ENCODE measurements at places on chromosomes 12 and 14.

- DNase-seq = no peak
Measured at GRCh38 chr12:108462686-108463085, 52.4 kb upstream of the FICD start.

DNA sequence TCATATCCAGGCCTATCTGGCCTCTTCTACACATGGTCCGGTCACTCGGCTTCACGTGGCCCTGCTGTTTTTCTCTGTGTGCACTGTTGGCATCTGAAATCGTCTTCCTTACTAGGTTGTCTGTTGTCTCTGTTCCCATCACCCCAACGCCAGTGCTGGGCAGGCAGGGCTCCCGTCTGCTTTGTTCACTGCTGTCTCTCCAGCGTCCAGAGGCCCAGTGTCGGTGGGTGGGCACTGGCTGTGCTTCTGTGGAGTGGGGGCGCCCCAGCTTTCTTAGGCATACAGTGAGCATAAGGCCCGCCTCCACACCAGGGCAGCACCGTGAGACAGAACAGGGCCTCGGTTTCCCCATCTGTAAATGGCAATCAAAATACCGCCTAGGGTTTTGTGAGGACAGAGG, 153.1 kb downstream of the BCL11B start:
- no peak for DNase-seq

- DNase-seq = peak; percentile 9
Measured at GRCh38 chr14:87615822-87616679, 376.9 kb downstream of the GALC start.

- DNase-seq = no peak
Measured at GRCh38 chr12:81530352-81530751, 228.8 kb downstream of the PPFIA2 start.

- DNase-seq = no peak
Measured at GRCh38 chr14:55138091-55138490, 9.0 kb downstream of the LGALS3 start.

DNA sequence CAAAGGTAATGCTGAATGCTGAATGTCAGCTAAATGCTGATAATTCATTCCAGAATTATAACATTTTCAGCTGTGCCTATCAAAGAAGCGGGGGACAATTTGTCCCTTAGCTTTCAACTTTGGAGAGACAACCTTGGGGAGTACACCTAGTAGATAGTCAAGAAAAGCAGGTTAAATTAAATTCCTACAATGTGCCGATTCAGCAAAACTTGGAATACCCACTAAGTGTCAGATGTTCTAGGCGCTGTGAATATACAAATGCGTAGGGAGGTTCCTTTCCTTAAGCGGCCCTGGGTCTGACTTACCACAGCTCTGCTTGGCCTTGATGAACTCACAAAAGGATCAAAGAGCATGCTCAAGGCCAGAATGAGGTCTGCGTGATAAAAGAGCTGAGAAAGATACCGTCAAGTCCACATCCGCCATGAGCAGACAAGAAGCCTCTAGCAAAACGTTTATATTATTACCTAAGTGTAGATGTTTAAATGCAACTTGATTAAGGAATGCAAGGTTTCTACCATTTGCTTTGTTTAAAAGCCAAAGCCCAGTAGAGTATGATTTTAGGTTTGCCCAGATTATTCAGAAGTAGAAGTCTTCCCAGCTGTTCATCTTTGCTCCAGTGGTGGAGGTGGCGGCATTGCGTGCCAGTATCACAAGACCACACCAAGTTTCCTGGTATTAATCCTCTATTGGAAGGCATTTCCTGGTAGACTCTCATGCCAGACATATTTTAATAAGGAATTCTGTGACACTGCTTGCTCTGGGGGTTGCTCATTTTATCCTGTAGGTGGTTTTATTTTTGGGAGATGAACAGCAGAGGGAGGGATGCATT, 368.6 kb downstream of the DPF3 start:
- no peak for DNase-seq

DNA sequence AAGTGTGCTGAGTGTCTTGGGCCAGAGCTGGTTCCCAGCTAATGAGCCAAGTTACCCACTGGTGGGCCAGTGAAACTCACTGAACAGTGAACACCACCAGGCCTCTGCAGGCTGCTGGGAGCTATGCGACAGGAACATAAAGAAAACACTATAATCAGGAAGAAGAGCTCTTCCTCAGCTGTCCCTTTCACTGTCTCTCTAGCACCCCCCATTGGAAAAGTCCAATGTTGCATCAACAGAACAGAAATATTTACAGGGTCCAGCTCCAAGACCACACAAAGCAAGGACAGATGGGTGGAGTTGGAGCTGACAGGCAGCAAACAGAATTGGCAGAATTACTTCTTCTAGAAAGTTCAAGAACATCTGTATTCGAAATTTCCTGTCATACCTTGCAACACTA, 903.6 kb upstream of the TMEM132C start:
- no peak for DNase-seq

- no peak for DNase-seq
Measured at GRCh38 chr12:5177731-5178130, 134.1 kb downstream of the KCNA5 start.

- no peak for DNase-seq
Measured at GRCh38 chr12:69821456-69822159, 3.4 kb upstream of the MYRFL start.

GRCh38 chr12:105741786-105742566, 396.8 kb downstream of the NUAK1 start:
- no peak for DNase-seq

DNA sequence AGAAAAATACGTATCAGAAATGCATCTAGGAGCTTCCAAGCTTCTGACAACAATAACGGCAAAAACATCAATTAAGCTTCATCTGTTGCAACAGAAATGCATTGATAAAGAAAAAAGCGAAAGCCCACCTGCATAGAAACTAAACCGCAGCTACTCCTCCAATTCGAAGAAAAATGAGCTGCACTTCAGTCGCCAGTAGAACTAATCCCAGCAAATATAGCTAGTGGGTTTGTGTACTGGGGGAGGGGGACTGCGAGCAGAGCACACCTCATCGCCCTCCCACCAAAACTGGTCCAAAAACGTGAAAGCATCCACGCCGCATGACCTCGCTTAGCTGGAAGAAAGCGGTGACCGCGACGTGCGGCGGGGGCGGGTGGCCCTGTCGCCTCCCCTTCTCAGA, 1.2 kb downstream of the SLC35F4 start:
- DNase-seq = no peak

DNA sequence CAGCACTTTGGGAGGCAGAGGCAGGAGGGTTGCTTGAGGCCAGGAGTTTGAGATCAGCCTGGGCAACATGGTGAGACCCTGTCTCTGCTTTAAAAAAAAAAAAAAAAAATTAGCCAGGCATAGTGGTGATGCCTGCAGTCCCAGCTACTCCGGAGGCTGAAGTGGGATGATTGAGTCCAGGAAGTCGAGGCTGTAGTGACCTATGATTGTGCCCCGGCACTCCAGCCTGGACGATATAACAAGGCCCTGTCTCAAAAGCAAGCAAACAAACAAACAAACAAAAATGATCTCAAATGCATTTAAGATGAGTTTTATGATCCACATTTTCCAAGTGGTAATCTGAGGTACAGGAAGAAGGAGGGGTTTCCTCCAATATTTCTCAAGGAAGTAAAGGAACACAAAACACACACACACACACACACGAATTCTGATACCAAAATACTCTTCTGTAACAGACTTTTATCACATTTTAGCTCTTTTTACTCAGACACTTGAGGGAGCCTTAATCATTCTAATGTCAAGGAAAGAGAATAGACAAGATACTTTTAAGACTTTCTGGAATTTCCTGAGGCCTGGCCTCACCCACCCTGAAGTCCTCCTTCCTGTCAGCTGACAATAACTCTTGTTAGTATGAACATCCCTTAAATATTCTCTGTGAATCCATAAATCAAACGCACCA, 44.4 kb upstream of the CERS5 start:
- DNase-seq = no peak

DNA sequence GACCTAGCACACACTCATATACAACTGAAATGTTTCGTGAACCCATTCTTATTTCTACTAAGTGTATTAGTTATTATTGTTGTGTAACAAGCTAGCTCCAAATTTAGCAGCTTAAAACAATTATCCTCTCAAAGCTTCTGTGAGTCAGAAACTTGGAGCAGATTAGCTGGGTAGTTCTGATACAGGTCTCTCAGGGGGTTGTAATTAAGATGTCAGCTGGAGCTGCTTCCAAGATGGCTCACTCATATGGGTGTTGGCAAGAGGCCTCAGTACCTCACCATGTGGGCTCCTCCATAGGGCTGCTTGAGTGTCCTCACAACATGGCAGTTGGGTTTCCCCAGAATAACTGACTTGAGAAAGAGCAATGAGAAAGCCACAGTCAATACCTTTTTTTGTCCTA, 9.8 kb downstream of the GPR135 start:
- no peak for DNase-seq

GRCh38 chr14:26841920-26842741, 244.3 kb upstream of the NOVA1 start:
- DNase-seq = no peak

DNA sequence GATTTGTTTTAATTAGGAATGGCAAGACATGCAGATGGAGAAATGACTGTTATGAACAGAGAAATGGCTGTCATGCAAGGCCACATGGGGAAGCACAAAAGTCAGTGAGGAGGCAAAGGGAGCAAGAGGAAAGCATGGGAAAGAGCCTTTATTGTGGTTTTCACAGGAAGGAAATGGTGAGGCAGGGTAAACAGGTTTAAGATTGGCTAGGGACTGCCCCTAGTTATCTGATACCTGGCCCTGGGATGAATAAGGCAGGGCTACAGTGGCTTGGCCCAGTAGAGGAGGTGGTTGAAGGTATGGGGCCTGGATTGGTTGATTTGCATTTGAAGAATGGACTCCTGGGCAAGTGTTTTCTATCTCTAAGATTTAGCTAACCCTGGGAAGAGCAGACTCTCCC, 168.7 kb upstream of the CNOT2 start:
- no peak for DNase-seq

DNA sequence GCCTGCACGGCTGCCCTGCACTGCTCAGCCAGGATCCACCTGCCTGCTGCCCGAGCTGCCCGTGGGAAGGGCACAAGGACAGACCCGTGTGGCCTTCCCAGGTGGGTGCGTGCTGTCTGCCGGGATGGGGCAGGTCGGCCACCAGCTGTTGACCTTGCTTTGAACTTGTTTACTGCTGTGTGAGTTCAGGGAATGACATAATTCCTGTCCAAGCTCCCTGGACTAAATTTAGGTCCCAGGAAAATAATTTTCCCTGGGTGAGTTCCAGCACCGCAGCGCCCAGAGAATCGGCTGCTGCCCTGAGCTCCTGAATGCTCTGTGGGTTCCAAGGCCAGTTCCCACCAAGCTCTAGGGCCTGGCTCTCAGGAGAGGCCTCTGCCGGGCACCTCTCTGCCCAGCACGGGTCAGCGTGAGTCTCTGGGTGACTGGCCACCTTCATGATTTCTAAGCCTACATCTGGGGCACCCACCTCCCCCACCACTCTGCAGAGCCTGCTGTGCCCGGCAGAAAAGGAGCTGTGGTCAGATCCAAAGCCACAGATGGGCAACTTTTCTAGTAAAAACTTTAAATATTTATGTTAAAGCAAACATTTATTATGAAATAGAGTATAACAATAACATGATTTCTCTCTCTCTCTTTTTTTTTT, 27.2 kb upstream of the MLXIP start:
- no peak for DNase-seq

DNA sequence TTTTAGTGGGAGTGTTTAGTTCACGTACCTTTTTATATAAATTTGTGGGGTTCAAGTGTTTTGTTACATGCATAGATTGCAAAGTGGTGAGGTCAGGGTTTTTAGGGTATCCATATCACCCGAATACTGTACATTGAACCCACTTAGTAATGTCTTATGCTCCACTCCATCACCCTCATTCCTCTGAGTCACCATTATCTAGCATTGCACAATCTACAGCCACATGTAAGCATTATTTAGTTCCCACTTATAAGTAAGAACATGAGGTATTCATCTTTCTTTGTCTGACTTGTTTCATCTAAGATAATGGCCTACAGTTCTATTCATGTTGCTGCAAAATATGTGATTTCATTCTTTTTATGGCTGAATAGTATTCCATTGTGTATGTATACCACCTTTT, 583.7 kb upstream of the LRFN5 start:
- no peak for DNase-seq

- no peak for DNase-seq
Measured at GRCh38 chr12:52813203-52813819, 605 bp downstream of the KRT4 start.

GRCh38 chr12:3520168-3520567, 29.2 kb downstream of the PRMT8 start:
- DNase-seq = no peak

DNA sequence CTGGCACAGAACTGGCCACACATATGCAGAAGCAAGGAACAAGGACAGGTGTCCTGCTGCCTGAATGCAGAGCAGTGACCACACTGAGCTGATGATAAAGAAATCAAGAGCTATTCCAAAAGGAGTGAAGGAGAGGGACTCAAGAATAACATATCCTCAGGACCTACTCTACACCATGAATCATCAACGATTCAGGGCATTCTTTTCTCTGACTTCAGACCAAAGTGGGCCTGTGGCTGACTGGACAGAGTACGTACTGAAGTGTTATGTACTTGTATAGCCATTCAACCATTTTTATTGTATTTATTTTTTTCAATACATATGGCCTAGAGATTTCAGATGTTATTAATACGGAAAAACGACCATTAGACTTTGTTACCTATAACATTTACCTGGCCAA, 177.5 kb upstream of the TMTC1 start:
- no peak for DNase-seq

- no peak for DNase-seq
Measured at GRCh38 chr14:32720927-32721326, 217.8 kb upstream of the NPAS3 start.

GRCh38 chr12:40262657-40263056, 37.9 kb downstream of the LRRK2 start:
- DNase-seq = no peak

- DNase-seq = peak; percentile 33
Measured at GRCh38 chr12:94650143-94651056, at the start of gene TMCC3. TMCC3 (minus strand) TSS chr12:94650557; CDS start chr12:94650430, 127 bp downstream.

- no peak for DNase-seq
Measured at GRCh38 chr12:124487066-124487833, 80.2 kb downstream of the NCOR2 start.

DNA sequence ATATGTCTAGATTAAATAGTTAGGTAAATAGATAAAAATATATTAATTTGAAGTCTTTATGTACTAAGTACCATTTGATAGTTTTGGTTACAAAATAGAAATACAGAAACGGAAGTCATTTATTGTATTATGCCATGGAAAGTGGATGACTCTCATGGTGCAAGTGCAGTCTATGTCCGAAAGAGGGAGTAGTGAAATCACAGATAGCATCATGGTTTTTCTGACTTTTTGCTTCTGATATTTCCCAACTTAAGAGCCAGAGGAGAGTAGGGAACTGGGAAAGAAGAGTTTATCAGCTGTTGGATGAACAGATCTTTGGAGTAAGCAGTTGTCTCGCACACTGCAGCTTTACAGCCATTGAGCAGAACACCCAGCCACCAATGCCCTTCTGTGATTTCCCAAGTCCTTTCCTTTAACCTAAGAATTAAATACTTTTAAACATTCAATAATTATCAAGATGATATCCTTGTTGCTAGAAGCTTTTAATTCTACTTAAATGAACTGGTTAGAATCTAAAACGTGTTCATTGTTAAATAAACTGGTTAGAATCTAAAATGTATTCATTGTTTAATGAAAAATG, 18.4 kb upstream of the SRGAP1 start:
- peak; percentile 25 for DNase-seq

GRCh38 chr14:30854492-30854891, 19.9 kb upstream of the COCH start:
- no peak for DNase-seq

- no peak for DNase-seq
Measured at GRCh38 chr14:32514236-32514635, 185.1 kb downstream of the AKAP6 start.

GRCh38 chr14:73238941-73239340, 1.6 kb downstream of the PAPLN start:
- DNase-seq = no peak

- no peak for DNase-seq
Measured at GRCh38 chr12:6919588-6919987, 5.2 kb downstream of the ENO2 start.

Measured in GM18507 (cell line).